ENCODE measurements at places on chromosomes 1 and 21. TPM values are rescaled to one million over a fixed set of nuclear protein-coding genes. Genes with fewer than 3 reads are reported as not detected.

CFAP74 gene
- total RNA-seq = not detected

RGS8 gene
- 0.12 TPM for total RNA-seq

- H3K4me3 ChIP-seq = no peak overlapping the region
- no peaks in the 10 kb centered on the region for H3K36me3 ChIP-seq
- H3K27ac ChIP-seq = no peak overlapping the region
- no peaks in the 10 kb centered on the region for H3K4me1 ChIP-seq
- no peaks in the 10 kb centered on the region for H3K27me3 ChIP-seq
- DNase-seq = no peak
These were observed 2.1 kb downstream of the RORC start for GRCh38 chr1:151829352-151830046.

- H3K4me1 ChIP-seq = no peaks in the 10 kb centered on the region
- H3K4me3 ChIP-seq = no peak overlapping the region
- no peaks in the 10 kb centered on the region for H3K27me3 ChIP-seq
These were observed 27.7 kb downstream of the COPA start for GRCh38 chr1:160315359-160315758.

DNA sequence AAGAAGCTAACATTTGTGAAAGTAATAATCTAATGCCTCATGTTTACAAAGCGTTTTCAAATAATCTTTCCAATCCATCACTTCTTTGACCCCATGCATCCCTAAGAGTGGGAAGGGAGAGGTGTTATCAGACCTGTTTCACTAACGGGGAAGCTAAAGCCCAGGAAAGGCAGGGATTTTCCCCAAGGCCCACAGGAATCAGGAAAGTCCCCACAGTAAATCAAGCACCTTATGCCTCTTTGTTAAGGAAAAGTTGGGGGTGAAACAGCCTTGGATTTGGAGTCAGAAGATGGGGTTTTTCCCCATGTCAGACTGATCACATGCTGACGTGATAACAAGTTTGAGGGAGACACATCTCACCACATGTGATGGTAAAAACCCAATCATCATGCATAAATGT is 20.0 kb upstream of the ANGPTL7 start:
- H3K4me1 ChIP-seq = no peaks in the 10 kb centered on the region
- no peaks in the 10 kb centered on the region for H3K36me3 ChIP-seq
- no peak overlapping the region for H3K4me3 ChIP-seq
- H3K27me3 ChIP-seq = no peaks in the 10 kb centered on the region
- DNase-seq = no peak
- no peak overlapping the region for H3K27ac ChIP-seq

GRCh38 chr1:32639489-32640075 is 10.8 kb downstream of the ZBTB8OS start:
- no peaks in the 10 kb centered on the region for H3K4me1 ChIP-seq
- no peak overlapping the region for H3K27ac ChIP-seq
- H3K4me3 ChIP-seq = no peak overlapping the region
- no peaks in the 10 kb centered on the region for H3K36me3 ChIP-seq

DNA sequence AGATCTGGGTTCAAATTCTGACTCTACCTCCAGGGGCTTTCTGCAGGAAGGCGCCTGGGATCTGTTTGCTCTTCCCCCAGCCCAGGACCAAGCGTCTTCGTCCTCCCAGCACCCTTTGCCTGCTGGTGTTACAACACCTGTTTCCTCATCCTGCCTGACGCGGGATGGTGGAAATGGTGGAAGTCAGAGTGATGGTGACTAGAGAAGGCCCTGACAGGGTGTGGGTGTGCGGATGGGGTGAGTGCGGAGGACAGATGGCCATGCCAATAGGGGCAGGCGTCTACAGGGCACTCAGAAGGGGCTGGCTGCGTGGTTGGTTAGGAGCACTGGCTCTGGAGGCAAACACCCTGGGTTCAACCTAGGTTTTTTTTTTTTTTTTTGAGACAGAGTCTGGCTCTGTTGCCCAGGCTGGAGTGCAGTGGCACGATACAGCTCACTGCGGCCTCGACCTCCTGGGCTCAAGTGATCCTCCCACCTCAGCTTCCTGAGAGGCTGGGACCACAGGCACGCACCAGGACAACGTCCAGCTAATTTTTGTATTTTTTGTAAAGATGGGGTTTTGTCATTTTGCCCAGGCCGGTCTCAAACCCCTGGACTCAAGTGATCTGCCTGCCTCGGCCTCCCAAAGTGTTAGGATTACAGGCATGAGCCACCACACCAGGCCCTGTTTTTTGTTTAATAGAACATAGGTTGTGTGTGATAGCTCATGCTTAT is 1.5 kb downstream of the THEMIS2 start:
- no peak overlapping the region for H3K27ac ChIP-seq
- H3K36me3 ChIP-seq = no peaks in the 10 kb centered on the region
- H3K27me3 ChIP-seq = no peaks in the 10 kb centered on the region
- H3K4me3 ChIP-seq = no peak overlapping the region
- DNase-seq = no peak

DNA sequence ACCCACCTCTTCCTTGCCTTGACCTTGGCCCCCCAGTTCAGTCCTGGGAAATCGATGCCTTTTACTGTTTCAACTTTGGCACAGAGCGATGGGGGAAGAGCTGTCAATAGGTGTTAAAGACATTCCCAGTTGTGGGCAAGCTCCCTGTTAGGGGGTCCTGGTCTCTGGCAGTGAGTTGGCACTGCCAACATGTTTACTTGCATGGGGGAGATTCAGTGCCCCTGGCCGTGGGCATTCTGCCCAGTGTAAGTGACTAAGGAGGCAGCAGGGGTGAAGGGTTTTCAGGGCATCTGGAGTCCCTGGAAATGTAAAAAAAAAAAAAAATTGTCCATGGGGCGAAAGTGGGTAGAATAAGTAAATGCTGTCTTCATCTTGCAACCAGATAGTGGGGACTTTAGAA is 407.0 kb downstream of the PTPRU start:
- H3K4me1 ChIP-seq = peaks cover 17% of the 10 kb centered on the region
- no peaks in the 10 kb centered on the region for H3K36me3 ChIP-seq
- H3K27ac ChIP-seq = no peak overlapping the region
- no peak for DNase-seq
- H3K27me3 ChIP-seq = no peaks in the 10 kb centered on the region

DNA sequence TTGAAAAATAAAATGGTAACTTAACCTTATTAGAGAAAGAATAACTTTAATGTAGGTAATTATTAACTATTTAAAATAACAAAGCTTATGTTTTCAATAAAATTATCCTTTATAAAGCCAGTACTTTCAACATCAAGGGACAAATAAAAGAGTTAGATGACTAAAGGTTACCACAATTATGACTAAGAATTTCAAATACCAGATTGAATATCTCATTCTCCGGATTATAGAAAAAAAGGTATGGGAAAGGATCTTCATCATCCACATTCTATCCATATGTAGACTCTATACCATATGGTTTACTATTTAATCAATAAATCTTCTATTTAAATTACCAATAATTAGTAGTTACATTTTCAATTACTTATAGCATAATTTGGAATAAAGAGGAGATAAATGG is 62.8 kb downstream of the TOR3A start:
- peaks cover 5% of the 10 kb centered on the region for H3K36me3 ChIP-seq
- peaks cover 15% of the 10 kb centered on the region for H3K4me1 ChIP-seq
- H3K4me3 ChIP-seq = no peak overlapping the region
- no peaks in the 10 kb centered on the region for H3K27me3 ChIP-seq
- H3K27ac ChIP-seq = peak overlapping the region; percentile 98
